SW 1271 (cell line): ENCODE measurements at places on chromosomes 16 and 17.

- DNase-seq: no peak
Measured at GRCh38 chr17:17514361-17514992, 18.3 kb upstream of the RASD1 start.

DNA sequence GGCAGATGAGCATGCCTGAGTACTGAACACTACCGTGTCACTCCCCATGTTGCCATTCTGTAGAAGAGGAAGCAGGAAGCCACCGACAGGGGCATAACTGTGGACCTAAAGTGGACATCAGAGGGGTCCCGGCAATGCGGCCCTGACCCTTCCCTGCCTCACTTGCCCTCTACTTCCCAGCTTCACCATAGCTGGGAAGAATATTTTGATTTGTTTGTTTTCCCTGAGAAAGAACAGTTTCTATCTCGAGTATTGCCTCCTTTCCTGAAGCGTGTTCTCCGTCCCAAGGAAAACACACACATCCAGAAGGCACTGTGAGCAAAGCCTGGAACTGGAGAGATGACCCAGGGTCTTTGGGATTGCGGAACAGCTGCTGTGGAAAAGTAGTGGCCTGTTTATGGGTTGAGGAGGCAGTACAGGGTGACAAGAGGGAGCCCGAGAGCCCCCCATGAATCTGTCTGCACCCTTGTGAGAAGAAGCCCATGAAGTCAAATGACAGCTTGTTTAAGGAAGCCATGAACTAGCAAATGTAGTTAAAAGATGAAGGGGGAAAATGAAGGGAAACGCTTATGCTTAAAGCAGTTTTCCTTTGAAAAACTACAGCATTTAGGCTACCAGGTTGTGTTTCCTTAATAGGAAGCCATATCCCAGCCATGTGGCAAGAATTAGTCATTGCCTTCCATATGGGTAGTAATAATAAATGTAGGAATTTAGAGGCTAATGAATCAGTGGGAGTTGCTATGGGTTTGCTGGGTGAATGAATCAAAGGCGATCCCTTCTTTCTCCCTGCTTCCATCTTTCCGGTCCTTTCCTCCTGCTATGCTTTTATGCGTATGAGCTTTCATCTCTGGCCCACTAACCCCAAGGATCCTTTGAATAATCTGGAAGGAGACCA, 90.0 kb upstream of the TBX2 start:
- no peak for DNase-seq

GRCh38 chr17:11618861-11619566, 20.7 kb downstream of the DNAH9 start:
- no peak for DNase-seq

GRCh38 chr16:70695331-70696070, 9.6 kb upstream of the MTSS2 start:
- no peak for DNase-seq

GRCh38 chr17:36136439-36136838, 32.8 kb downstream of the CCL4 start:
- no peak for DNase-seq

DNA sequence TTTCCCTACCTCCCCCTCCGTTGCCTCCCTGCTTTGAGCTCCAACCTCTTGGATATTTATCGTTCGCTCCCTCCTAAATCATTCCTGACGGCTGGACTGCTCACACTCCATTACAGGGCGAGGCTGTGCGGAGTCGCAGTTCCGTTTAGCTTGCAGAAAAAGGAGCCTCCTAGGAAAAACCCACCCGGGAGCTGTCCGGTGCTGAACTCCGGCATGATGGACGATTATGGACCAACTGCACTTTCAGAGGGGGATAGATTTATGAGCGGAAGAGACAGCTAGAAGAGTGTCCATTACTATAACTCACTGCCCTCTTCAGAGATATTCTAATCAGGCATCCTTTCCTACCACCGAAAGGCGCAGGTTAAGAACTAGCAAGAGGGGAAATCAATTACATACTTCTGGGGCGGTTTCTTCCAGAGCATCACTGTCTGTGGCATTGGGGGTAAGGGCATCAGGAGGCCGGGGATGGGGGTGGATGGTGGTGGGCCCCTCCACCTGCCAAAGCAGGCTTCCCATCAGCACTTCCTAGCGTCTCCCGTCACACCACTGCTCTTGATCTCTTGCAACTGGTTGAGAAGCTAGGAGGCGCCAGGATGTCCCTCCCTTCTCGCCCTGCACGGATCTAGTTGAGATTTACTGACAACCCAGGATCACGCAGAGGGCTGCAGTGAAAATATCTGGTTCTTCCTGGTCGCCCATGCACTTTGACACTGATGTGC, 251.2 kb downstream of the ENGASE start:
- DNase-seq: no peak

DNA sequence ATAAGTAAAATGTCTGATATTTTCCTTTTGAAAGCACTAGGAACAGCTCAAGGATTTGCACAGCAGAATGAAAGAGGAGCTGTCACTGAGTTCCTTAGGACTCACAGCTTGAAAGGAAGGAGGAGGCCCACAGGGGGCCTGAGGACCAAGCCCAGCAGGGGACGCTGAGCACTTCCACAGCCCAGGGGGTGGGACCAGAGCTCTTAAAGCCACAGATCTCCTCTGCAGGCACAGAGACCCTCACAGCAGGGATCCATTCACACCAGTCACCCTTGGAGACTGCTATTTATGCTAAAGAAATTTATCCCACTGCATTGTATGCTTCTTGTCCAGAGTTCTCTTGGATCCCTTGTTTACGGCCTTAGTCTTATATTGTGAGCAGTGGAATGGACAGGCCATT, 253.3 kb downstream of the STX8 start:
- no peak for DNase-seq
